ENCODE measurements at places on chromosomes 13 and 19. TPM values are rescaled to one million over a fixed set of nuclear protein-coding genes. Genes with fewer than 3 reads are reported as not detected.

- H3K4me3 ChIP-seq: no peak overlapping the region
- no peak overlapping the region for H3K27ac ChIP-seq
- DNase-seq: no peak
- no peaks in the 10 kb centered on the region for H3K4me1 ChIP-seq
These were observed 34.5 kb downstream of the PLEKHJ1 start for GRCh38 chr19:2201473-2202148.

- H3K4me1 ChIP-seq: peaks cover 19% of the 10 kb centered on the region
- H3K27ac ChIP-seq: no peak overlapping the region
- no peaks in the 10 kb centered on the region for H3K27me3 ChIP-seq
- no peak overlapping the region for H3K4me3 ChIP-seq
- peaks cover 95% of the 10 kb centered on the region for H3K36me3 ChIP-seq
These were observed 8.3 kb downstream of the GTF3A start for GRCh38 chr13:27432611-27433210.

DNA sequence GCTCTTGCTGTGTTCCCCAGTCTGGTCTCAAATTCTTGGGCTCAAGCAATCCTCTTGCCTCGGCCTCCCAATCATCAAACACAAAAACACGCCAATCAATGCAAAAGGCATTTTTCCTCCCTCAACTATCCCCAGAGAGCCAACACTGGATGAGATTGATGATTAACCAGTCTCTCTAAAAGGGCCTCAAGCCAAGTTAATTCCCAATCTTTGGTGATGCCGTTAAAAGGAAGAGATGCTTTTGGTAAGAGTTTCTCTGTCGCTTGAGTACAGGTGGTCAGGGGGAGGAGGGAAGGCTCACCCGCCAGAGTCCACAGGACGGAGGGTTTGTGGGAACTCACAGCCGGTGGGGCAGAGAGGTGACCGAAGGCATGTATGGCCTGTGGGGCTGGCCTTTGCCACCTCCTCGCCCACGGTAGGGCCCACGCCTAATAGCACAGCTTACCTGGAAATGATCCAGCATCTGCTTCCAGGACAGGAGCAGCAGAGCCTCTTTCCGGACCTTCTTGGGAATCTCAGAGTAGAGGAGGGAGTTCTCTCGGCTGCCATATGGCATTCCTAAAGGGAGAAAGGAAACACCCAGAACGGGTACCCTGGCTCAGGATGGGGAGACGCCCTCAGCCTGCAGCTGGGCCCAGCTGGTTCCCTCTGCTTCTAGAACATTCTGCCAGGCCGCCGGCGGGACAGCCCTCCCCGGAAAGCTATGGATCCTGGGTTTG lies 18.1 kb downstream of the DPP9 start:
- DNase-seq: peak; percentile 64
- peaks cover 55% of the 10 kb centered on the region for H3K4me1 ChIP-seq
- H3K36me3 ChIP-seq: peaks cover 63% of the 10 kb centered on the region
- no peak overlapping the region for H3K4me3 ChIP-seq
- H3K27me3 ChIP-seq: no peaks in the 10 kb centered on the region

DNA sequence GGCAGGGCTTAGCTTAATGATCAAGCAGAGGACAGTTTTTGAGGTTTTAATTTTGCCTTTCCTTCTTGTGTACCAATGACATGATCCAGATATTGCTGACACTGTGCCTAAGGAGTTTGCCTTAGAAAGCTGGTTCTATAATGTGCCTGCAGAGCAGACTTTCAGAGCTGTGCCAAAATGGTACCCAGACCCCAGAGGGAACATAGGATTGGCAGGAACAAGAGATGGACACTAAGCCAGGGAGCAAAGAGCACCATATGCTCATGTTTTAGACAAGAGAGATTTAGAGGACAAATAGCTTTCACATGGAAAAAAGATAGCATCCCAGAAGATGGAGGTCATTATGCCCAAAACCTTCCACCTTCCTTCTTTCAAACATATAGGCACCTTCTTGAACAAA lies 1241.5 kb upstream of the SPRY2 start:
- no peak overlapping the region for H3K4me3 ChIP-seq
- H3K27ac ChIP-seq: no peak overlapping the region
- H3K36me3 ChIP-seq: no peaks in the 10 kb centered on the region
- H3K27me3 ChIP-seq: no peaks in the 10 kb centered on the region
- no peak for DNase-seq

- H3K4me3 ChIP-seq: no peak overlapping the region
- H3K4me1 ChIP-seq: no peaks in the 10 kb centered on the region
- no peaks in the 10 kb centered on the region for H3K27me3 ChIP-seq
- H3K27ac ChIP-seq: no peak overlapping the region
- DNase-seq: no peak
These were observed 882.0 kb upstream of the SLITRK6 start for GRCh38 chr13:86681223-86681622.

- H3K36me3 ChIP-seq: peaks cover 8% of the 10 kb centered on the region
- H3K27ac ChIP-seq: no peak within 1 kb of the TSS
- DNase-seq: no peak
- no peak within 1 kb of the TSS for H3K4me3 ChIP-seq
These were observed at the start of gene RNF113B for GRCh38 chr13:98176777-98177608. RNF113B (minus strand) TSS chr13:98177269; CDS start chr13:98177236, 33 bp downstream.

DNA sequence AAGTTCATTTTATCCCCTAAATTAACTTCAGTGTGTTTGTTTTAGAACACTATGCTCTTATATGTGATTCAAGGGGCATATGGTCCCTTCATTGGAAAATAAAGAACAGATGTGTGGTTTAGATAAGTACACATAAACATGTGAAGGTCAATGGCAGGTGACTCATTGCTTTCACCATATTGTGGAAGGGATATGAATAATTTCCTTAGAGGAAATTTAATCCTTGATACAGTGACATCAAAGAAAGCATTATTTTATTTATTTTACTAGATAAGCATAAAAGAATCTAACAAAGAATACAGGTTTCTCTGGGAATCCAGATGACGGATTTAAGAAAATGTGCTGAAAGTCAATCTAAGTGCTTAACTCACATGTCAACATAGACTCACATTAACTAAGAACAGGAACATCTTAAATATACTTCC lies 373.5 kb downstream of the KCTD12 start:
- H3K36me3 ChIP-seq: no peaks in the 10 kb centered on the region
- DNase-seq: no peak
- H3K27me3 ChIP-seq: no peaks in the 10 kb centered on the region
- no peak overlapping the region for H3K4me3 ChIP-seq

Gene STOML3
- not detected for total RNA-seq

Gene IGSF23
- not detected for total RNA-seq

Gene ZNF490
- total RNA-seq: 4.1 TPM

Gene ZNF541
- 0.99 TPM for total RNA-seq

All from left ventricle myocardium inferior (tissue), 1 donor.